ENCODE measurements at places on chromosomes 1 and 21.

GRCh38 chr1:247077876-247078257 is 744 bp downstream of the ZNF670 start:
- no peak for DNase-seq

- no peak for DNase-seq
These were observed 85.7 kb downstream of the NID1 start for GRCh38 chr1:235979176-235979575.

GRCh38 chr1:230189824-230190223 is 122.8 kb downstream of the GALNT2 start:
- DNase-seq, result no peak

DNA sequence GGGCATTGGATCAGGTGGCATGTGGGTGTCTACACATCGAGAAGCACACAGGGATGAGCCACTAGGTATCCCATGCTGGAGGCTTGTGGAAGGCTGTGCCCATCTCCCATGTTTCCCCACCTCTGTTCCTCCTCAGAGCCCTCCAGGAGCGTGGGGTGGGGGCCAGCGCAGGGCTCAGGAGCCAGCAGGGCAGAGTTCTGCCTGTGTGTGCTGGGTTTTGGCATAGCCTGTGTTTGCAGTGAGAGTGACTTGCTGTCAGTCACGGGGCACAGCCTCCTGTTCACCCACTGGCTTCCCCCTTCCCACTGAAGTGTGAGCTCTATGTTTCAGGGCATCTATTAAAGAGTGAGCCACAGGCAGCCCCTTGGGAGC is 10.4 kb downstream of the IBA57 start:
- no peak for DNase-seq

DNA sequence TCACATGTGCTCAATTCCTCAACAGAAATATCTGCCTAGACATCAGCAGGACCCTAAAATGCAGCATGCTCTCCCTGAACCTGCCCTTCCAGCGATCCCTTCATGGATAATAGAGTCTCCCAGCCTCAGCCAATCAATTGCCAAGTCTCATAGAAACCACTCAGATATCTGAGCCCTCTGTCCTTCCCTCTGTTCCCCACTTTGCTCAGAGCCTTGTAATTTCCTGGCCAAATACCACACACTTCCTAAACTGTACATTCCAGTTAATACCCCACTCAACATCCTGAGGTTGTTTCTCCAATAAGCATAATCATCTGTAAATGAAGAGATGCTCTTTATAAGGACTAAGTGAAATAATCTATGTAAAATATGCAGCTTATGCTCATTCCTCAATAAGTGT is 59.3 kb upstream of the PTGFRN start:
- DNase-seq, result no peak

DNA sequence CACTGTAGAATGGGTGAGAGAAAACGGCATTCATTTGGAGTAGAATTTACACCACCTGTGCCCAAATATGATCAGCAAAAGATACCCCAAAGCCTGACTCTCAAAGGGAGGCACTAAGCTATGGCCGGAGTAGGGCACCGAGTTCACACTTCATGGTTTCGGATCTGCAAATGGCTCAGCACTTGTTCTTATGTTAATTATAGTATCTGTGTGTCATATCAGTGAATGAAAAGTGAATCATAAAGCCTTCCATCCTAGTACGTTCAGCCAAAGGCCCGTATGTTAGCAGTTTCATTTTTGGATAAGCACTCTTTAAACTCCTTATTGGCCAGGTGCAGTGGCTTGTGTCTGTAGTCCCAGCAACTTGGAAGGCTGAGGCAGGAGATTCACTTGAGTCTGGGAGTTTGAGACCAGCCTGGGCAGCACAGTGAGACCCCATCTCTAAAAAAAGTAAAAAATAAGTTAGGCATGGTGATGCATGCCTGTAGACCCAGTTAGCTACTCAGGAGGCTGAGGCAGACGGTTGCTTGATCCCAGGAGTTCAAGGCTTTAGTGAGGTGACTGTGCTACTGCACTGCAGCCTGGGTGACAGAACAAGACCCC is 4.9 kb upstream of the CORT start:
- DNase-seq, result no peak

GRCh38 chr1:37519613-37520012 is 5.0 kb upstream of the MEAF6 start:
- DNase-seq, result no peak

Data from NCI-H2081 treated with DMSO at 0.1 percent for 48 hours (cell line).